ENCODE measurements at places on chromosomes 16 and 17. TPM values are rescaled to one million over a fixed set of nuclear protein-coding genes. Genes with fewer than 3 reads are reported as not detected.

Gene PPM1E
- total RNA-seq = under 0.01 TPM

Gene KRT23
- 148 TPM for total RNA-seq

Gene SLFN14
- not detected for total RNA-seq

Gene SLC46A1
- total RNA-seq = 6.3 TPM

Gene ORMDL3
- 44.1 TPM for total RNA-seq

Gene MYL11
- not detected for total RNA-seq

Gene GPR139
- not detected for total RNA-seq

Gene SHISA6
- total RNA-seq = not detected

Gene PHKG2
- 16.1 TPM for total RNA-seq

Gene GSG1L
- total RNA-seq = not detected

Gene RECQL5
- total RNA-seq = 15.4 TPM

Gene SLC47A1
- 0.24 TPM for total RNA-seq

Gene SDR42E2
- not detected for total RNA-seq

Gene TSPAN10
- total RNA-seq = 0.48 TPM

Gene PIMREG
- total RNA-seq = not detected

Gene CDH1
- 251 TPM for total RNA-seq

Gene ADCY9
- total RNA-seq = 8.2 TPM

Gene MYH13
- not detected for total RNA-seq

Gene HOXB5
- not detected for total RNA-seq

Gene RAB11FIP4
- total RNA-seq = 10.6 TPM

Gene KRT32
- not detected for total RNA-seq

Gene SOX9
- total RNA-seq = 2.1 TPM

Gene EVI2B
- total RNA-seq = not detected

Gene PITPNC1
- total RNA-seq = 20.7 TPM

Gene PRAC2
- not detected for total RNA-seq

Gene KRTAP9-8
- not detected for total RNA-seq

Gene CIBAR2
- not detected for total RNA-seq

Gene SLC13A2
- not detected for total RNA-seq

Gene ANKS3
- 15.1 TPM for total RNA-seq

Data from tracheal epithelial cell (primary cell).